Stomach (tissue), 19 donors: ENCODE measurements at places on chromosomes 16 and 17. TPM values are rescaled to one million over a fixed set of nuclear protein-coding genes. Genes with fewer than 3 reads are reported as not detected.

- DNase-seq: no peak
These were observed 62.3 kb downstream of the ZDHHC7 start for GRCh38 chr16:84948851-84949610.

DNA sequence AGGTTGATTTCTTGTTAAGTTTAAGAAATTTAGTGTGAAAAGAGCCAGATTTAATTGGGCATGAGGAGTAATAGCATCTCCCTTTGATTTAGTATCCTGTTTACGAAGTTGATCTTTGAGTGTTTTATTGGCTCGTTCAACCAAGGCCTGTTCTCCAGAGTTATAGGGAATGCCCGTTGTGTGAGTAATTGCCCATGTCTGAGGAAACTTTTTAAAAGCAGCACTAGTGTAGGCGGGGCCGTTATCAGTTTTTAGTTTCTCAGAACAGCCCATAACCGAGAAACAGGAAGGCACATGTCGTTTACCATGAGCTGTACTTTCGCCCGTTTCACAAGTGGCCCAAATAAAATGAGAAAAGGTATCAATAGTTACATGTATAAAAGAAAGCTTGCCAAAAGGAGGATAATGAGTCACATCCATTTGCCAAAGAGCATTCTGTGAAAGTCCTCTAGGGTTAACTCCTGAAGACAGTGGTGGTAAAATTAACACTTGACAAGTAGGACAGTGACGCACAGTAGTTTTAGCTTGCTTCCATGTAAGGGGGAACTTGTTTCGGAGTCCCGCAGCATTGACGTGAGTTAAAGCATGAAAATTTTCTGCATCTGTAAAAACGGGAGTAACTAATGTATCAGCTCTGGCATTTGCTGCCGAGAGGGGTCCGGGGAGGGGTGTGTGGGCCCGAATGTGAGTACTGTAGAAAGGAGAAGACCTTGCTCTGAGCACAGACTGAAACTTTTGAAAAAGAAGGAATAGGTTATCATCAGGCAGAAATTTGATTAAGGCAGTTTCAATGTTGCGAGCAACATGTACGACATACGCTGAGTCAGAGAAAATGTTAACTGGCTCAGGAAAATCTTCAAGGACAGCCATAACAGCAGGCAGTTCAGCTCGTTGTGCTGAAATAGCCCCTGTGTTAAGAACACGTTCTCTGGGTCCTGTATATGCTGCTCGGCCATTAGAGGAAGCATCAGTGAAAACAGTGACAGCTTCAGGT lies 18.5 kb upstream of the KCTD5 start:
- no peak for DNase-seq

DNA sequence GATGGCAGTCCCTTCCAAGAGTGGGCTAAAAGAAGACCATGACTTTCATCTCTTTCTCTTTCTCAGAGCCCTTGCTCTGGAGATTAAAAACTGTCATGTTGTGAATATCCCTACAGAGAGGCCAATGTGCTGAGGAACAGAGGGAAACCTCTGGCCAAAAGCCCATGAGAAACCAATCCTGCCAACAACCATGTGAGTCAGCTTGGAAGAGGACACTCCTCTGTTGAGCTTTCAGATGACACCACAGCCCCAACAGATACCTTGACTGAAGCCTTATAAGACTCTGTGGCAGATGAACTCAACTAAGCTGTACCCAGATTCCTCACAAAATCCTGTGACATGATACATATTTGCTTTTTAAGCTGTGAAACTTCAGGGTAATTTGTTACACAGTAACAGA lies 19.6 kb downstream of the CPPED1 start:
- DNase-seq: no peak

GRCh38 chr16:27289669-27290068 lies 21.1 kb upstream of the NSMCE1 start:
- DNase-seq: no peak

DNA sequence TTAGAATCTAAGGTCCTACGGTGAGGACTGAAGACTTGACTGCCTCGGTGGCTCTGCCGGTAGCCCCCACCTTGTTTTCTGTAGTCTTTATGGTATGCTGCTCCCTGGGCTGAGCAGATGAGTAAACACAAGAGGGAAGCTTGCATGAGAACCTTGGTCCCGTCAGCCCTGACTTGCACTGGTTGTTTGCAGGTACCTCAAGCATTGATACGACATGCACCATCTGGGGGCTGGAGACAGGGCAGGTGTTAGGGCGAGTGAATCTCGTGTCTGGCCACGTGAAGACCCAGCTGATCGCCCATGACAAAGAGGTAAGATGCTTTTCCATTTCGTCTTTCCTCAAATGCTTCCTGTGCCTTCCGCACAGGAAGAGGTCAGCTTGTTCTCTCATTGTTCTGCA lies 21.1 kb upstream of the TACO1 start:
- no peak for DNase-seq

The ITGAD gene
- not detected for polyA plus RNA-seq

The CEP95 gene
- polyA plus RNA-seq: 18.9 TPM

The RAB26 gene
- 63.4 TPM for polyA plus RNA-seq
